MG63 (cell line): ENCODE measurements at places on chromosomes 1 and 21.

GRCh38 chr1:48673332-48674105 is 103.2 kb downstream of the BEND5 start:
- no peak for DNase-seq

DNA sequence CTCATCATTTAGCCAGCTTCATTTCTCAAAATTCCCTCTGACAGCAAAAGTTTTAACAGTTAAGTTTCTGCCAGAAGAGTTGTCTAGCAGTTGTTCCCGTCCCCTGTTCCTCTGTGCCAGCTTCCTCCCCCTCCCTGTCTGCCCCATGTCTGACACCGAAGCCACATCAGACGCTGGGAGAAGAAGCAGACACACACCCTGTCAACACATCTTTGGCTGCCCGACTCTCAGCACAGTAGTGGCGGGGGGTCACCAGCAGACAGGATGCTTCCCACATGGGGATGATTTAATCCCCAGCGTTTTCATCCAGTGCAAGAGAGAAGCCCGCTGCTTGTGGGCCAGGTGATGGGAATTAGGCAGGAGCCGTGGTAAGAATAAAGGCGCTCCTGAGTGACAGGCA is 379.4 kb upstream of the RUNX1 start:
- DNase-seq: no peak

DNA sequence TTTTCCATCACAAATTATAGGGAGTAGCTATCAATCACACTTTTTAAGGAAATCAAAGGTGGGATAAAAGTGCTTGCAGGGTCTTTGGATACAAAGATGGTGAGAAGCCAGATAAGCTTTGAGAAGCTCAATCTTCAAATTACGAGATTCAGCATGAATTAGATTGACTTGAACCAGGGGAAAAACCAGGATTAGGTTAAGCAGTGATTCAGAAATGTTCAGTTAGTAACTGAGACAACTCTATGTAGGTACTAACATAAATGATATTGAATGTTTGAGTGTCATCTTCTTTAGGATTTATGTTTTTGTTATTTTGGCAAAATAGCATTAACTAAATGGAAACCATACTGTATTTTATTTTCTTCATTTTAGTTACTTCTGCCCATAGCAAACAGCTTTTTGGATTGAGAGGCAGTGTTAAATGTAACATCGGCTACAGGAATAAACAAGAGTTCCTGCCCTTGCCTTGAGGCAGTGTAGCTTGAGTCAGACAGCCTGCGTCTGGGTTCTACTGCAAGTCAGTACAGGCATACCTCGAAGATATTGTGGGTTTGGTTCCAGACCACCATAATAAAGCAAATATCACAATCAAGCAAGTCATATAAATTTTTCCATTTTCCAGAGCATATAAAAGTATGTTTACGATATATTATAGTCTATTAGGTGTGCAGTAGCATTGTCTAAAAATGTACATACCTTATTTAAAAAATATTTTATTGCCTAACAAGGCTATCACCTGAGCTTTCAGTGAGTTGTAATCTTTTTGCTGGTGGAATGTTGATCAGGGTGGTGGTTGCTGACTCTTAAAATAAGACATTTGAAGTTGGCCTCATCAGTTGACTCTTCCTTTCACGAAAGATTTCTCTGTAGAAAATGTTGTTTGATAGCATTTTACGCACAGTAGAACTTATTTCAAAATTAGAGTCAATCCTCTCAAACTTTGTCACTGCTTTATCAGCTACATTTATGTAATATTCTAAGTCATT is 36.9 kb upstream of the BACH1 start:
- peak; percentile 25 for DNase-seq

DNA sequence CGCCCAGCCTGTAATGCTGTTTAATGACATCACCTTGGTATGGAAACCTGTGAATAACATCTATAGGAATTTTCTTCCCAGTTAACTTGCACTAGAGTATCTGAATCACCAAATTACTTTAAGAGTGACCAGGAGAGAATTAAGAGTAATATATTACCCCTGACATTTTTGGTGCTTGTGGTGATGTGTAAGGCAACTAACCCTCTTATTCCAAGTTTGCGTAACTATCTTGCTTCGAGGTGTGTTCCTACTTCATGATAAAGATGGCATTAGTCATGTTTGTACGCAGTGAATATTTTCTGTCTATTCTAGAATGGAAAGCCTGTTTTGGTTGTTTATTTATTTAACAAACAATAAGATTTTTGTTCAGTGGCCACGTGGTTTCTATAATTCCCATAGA is 131.3 kb downstream of the ZP4 start:
- no peak for DNase-seq

- DNase-seq: peak; percentile 42
These were observed 636 bp downstream of the VAMP4 start for GRCh38 chr1:171740987-171741871.

DNA sequence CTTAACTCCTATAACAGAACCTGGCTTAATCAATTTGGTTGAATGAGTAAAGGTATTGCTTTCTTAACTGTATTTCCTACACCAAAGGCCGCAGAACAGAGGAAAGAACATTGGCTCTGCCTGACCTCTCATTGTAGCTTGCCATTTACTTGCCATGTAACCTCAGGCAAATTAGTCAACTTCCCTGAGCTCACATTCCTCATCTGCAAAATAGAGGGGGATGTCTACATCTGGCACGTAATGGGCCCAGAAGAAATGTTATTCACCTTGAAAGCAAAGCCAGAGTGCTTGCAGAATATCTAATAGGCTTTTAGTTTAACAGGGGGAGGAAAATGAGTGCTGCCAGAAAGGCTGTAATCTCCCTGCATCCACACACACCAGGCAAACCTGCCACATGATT is 44.3 kb downstream of the LAMC2 start:
- no peak for DNase-seq

DNA sequence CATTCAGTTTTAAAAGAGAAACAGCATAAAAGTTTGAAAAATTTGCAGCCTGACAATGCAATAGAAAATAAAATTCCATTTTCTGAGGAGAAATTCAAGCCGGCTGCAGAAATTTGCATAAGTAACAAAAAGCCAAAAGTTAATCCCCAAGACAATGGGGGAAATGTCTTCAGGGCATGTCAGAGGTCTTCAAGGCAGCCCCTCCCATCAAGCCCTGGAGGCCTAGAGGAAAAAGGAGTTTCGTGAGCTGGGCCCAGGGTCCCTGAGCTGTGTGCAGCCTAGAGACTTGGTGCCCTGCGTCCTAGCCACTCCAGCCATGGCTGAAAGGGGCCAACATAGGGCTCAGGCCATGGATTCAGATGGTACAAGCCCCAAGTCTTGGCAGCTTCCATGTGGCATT is 74.6 kb downstream of the PIK3R3 start:
- DNase-seq: no peak

- DNase-seq: no peak
These were observed 677.9 kb downstream of the MATN1 start for GRCh38 chr1:30045304-30046090.

DNA sequence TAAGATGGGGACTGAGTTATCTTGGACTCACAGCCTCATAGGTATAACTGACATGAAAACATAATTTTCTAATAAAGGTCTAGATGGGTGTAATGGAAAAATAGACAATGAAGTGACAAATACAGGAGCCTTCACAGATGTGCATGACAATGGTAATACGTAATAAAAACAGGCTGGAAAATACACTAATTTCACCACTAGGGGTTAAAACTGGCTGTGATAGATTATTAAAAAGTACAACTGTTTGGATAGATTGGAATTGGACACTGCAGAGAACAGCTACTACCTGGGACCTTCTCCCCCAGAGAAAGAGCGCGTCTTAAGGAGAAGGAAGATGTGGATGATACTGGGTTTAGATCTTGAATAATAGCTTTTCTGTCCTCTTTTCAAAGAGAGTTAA is 9.8 kb downstream of the KAZN start:
- DNase-seq: no peak

GRCh38 chr21:41921021-41921420 is 32.8 kb downstream of the C2CD2 start:
- DNase-seq: no peak

DNA sequence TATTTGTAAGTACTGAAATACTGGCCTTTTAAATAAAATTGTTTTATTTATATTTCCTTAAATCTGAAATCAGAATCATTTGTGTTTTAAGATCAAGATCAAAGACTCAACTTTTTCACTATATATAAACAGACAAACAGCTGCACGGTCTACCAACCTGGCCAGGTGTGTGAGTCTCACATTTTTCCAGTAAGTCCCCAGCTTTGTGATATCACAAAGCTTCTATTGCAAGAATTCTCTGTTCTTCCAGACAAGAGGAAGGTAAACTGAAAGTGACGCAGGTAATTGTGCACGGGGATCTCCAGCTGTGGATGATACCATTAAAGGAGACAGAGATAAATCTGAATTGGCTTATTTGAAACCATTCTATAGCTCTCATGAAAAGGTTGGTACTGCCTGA is 41.2 kb upstream of the CYP2J2 start:
- no peak for DNase-seq

DNA sequence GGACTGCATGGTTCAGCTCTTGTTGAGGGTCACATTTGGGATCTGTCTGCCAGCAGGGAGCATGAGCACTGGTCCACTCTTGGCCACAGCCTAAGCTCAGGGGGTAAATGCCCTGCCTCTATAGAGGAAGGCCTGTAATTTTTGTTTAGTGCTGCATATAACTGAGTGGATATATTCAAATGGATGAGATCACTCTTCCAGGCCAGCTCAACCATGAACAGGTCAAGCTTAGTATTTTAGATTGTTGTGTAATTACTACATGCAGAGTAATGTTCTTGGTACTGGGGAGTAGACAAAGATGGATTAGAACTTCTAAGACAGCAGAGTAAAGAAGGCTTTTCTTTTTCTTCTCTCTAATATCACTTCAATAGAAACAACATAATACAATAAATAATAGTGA is 376.9 kb downstream of the GPATCH2 start:
- no peak for DNase-seq

- no peak for DNase-seq
These were observed 2.3 kb downstream of the IFI44L start for GRCh38 chr1:78622548-78622947.

DNA sequence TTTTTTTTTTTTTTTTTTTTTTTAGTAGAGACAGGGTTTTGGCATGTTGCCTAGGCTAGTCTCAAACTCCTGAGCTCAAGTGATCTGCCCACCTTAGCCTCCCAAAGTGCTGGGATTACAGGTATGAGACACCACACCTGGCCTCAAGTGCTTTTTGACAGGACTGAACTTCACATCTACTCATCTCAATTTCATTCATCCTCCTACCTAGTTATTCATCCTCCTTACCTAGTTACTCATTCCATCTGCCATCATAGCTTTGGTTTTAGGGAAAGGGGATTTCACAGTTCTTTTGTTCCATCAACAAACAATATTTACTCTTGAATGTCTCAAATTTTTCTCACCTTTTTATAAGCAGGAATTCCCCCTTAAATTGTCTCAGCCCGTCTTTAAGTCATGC is 38.6 kb upstream of the RALGPS2 start:
- DNase-seq: no peak

GRCh38 chr1:9643351-9644256 is 7.9 kb upstream of the PIK3CD start:
- no peak for DNase-seq

DNA sequence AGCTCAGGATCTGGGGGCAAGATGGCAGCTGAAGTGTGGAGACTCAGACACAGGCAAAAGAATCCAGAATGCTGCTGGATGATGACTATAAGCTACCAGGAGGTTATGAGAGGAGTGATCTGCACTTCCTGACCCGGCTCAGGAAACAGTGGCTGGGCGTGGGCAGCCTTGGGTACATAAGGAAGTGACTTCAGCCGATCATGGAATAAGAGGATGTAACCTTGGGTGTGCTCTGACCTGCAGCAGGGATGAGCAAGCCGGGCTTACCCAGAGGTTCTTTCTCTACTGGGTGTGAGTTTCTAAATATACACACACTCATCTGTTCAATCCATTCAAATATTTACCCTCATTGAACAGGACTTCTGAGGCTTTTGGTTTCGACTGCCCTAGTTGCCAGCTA is 62.7 kb downstream of the CD34 start:
- peak; percentile 61 for DNase-seq

DNA sequence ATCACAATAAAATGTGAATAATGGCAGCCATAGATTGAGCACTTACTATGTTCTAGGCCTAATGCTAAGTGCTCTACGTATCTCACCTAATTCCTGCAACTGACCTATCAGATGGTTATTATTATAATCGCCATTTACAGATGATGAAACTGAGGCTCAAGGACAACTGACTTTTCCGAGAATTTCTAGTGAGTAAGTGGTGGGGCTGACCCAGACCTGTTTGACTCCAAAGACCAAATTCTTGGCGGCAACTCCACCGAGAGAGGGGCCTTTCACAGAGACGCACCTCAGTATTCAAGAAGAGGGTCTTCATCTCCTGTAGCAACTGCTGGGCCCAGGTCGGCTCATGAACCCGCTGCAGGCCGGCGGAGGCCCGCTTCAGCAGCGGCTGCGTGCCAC is 573 bp downstream of the TMEM234 start:
- DNase-seq: no peak

DNA sequence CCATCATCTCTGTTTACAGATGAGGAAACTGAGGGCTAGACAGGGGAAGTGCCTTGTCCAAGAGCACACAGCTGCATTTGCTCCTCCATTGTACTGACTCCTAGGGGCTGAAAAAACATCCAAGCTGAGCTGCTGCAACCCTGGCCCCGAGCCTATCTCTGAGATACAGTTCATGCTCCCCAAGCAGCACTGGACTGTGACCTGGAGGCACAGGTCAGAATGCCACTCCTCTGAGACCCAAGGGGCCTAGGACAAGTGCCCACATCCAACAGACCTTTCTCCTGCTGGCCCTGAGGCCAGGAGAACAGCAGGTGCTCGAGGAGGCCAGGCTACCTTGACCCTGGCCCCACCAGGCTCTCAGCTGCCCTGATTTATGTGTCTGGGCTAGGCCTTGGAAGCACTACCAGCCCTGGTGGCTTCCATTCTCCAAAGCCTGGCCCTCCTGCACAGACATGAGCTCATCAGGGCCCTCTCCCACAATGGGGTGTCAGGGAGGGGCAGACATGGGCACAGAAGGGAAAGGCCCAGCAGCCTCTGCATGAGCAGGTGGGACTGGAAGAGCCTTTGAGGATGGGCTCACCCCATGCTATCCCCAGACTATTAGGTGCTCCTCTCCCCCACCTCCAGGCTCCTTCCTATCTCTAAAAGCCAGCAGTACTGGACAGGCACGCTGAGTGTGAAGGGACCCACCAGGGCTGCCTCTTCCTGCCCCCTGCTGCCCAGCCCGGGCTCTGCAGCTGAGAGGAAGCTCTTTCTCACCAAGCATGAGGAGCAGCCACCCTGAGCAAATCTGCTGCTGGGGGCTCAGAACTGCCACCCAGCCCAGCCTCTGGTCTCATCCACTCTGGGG is 18.8 kb downstream of the ADGRB2 start:
- DNase-seq: peak; percentile 62

- DNase-seq: no peak
These were observed 50.8 kb downstream of the PTBP2 start for GRCh38 chr1:96772349-96772748.

- no peak for DNase-seq
These were observed 107.4 kb upstream of the SERBP1 start for GRCh38 chr1:67537667-67538018.

GRCh38 chr1:53410701-53411100 is 48.5 kb upstream of the DMRTB1 start:
- no peak for DNase-seq

GRCh38 chr1:208156741-208157140 is 87.4 kb downstream of the PLXNA2 start:
- no peak for DNase-seq
